Ammon's horn (tissue), 1 donor: ENCODE measurements at places on chromosomes 1 and 21.

DNA sequence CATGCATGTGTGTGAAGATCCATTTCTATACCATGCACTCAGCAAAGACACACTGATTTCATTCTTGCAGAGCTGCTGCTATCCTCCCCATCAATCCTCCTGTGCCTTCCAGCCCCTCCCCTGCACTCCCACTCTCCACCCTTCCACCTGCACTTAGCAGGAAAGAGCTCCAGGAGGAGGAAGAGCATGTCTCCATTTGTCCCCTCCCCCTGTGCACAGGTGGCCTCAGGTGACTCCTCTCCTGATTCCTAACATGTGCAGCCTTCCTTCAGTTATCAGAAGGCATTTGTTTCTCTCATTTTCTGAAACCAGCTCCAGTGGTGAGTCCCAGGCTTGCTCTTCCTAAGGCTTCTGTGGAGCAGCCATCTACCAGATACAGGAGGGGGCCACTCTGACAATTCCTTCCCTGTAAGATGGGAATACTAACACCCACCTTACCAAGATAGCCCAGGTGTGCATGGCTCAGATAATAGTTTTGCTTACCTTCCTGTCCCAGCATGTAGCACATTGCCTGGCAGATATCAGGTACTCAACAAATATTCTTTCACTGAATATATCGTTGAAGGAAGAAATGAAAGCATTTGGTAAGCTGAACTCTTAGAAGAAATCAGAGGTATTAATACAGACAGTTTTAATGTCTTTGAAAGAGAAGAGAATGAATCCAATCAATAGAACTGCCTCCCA lies 21.9 kb upstream of the FAM3B start:
- DNase-seq = no peak

GRCh38 chr1:56644064-56644918 lies 823 bp upstream of the PRKAA2 start:
- peak; percentile 6 for DNase-seq

DNA sequence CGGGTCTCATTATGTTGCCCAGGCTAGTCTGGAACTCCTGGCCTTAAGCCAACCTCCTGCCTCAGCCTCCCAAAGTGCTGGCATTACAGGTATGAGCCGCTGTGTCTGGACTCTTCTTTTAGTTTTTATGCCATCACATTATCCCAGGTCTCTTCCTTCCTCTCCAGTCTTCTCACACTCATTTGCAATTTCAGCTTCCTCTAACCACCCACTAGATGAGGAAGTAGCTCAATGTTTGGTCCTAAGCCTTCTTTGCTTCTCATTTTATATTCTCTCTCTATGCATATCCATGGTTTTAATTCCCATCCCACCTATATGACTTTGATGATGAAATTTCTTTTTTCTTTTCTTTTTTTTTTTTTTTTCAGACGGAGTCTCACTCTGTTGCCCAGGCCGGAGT lies 3.1 kb upstream of the ZBTB8A start:
- DNase-seq = peak; percentile 18

DNA sequence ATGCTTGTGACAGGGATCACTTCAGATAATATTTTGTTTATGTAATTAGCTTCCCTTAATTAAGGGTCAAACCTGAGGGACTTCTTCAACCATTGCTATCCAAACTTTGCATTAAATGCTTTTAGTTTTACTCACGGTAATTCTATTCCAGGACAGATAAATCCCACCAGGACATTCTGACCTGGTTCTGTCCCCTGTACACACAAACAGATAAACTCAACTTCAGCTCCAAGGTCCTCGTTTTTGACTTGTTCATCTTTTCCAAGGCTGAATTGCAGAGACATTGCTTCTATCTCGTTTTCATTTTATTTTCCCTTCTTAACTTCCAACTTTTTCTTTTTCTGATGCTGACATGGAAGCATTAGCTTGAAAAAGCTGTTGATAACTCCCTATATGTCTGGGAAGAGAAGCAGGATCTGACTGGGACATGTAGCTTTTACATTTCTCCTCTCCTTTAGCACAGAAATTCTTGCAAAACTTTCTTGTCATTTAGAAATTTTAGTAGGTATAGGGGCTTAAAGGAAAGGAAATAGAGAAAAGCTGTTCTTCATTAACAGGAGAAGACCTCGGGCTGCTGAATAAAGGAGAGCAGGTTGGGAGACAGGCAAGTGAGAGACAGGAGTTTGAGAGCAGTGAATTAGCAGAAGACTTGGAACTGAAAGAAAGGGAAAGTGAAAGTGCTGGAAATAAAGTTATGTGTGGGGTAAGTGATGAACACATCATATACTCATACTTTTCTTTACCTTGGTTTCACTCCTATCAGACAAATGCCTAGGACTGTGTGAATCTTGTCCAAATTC lies 231.7 kb upstream of the B3GALT2 start:
- no peak for DNase-seq

- no peak for DNase-seq
Measured at GRCh38 chr1:104794035-104794434, 1044.3 kb downstream of the AMY1C start.

GRCh38 chr1:159900086-159900680 lies at the start of gene CFAP45:
TSS of gene CFAP45 (minus strand) at chr1:159900165. CDS start at chr1:159900098, 67 bp downstream.
- DNase-seq = peak; percentile 20

GRCh38 chr1:151620286-151620685 lies 8.4 kb downstream of the SNX27 start:
- peak; percentile 33 for DNase-seq

DNA sequence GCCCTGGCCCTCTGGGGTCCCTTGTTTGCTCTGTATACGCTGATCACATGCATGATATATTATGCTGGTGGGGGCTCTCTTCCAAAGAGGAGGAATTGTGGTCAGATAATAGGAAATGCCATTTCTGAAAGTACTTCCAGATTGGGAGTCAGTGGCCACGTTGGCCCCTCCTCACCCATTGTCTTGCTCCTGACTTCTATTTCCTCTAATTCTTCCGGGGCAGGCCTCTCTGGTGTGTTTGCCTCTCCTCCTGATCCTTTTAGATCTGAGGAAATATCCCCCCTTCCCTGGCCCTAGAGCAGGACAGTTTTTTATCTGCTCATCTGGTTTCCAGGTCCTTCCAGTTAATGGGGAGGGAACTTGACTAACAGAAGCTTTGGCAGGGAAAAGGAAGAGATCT lies 2.9 kb downstream of the VANGL2 start:
- DNase-seq = no peak

DNA sequence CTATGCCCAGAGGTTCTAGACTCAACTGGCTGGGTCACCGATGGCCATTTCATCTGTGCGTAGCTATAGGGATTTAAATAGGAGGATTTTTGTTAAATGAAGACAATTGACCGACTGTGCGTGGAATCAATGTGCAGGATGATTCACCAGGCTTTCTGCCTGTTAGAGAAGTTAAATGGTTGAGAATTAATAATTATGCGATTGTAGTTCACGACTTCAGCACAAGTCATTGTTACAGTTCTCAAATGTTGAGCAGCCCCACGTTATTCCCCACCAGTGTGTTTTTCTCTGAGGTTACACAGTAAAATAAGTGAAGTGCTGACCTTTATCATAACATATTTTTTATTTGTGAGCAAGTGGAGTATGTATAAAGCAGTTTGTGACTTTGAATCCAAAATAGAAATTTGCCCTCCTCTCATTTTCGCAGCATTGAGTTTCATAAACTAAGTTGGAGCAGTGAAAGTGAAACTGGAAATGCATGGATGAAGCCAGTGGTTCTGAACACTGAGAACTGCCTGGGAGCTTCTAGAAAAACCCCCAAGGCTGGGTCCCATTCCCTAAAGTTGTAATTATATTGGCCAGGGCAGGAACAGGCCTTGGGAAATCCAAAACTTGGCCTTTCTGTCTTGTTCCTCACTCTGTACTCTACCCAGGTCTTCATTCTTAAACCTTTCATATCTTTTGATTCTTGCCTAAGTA lies 102.6 kb downstream of the GALNT2 start:
- peak; percentile 43 for DNase-seq

GRCh38 chr1:192445839-192446489 lies 129.2 kb downstream of the RGS21 start:
- DNase-seq = peak; percentile 47

- no peak for DNase-seq
Measured at GRCh38 chr1:197003132-197003531, 25.8 kb downstream of the CFHR5 start.

DNA sequence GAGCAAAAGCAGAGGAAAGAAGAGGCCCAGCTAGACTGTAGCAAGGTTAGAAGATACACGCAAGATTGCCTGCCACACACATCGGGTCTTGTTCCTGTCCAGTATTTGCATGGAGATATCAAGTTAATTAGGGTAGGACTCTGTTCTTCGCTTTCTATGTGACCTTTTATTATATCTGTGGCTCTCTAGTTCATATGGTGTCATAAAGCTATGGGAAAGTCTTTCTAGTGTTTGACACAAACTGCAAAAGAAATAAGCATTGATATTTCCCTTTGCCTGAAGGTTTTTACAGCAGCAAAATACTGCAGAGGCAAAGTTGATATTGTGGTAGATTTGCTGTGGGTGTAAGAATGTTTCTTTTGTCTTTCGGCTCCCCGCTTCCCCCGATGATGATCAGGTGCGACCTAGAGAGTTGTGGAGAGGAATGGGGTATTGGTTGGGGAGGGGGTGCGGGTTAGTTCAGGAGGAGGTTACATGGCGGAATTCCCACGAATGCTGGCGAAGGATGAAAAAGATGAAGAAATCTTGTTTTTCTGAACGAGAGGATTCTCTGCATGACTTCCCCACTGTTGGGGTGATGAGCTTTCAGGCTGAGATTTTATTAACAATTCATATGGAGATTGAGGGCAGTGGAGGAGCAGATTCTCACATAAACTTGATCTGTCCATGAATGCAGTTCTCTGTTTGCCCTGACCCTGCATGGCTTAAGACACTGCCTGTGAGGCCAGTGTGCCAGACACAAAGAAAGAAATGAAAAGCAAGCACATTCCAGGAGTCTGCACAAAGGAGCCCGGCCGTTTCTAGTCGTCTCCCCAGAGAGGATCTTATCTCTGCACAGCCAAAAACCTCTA lies 550.2 kb downstream of the USP25 start:
- DNase-seq = peak; percentile 85

DNA sequence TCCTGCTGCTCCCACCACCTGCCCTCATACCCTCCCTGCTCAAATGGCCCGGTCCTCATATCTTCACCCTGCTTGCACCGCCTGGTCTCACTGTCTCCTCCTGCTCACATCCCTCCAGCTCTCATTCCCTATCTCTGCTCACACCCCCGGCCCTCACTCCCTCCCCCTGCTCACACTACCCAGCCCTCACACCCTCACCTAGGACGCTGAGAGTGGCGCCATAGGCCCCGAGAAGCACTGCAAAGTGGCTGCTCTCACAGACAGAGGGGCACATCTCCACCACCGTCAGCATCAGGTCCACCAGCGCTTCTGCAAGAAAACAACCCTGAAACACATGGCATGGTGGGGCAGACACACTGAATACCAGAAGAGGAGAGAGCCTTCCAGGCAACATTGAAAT lies 38.6 kb downstream of the MRAP start:
- no peak for DNase-seq

- no peak for DNase-seq
Measured at GRCh38 chr1:203406446-203407045, 55.6 kb upstream of the FMOD start.
